Activated T-cell treated with anti-CD3 and anti-CD28 coated beads for 1 hour (primary cell): ENCODE measurements at places on chromosomes 2 and 18.
A peak's percentile ranks its signal among the peaks of the same experiment; 100 is the strongest.

- DNase-seq: no peak
Observed at GRCh38 chr18:78430131-78430758, 549.4 kb upstream of the SALL3 start.

GRCh38 chr2:220893411-220893810, 678.7 kb downstream of the EPHA4 start:
- no peak for DNase-seq

- DNase-seq: no peak
Observed at GRCh38 chr18:3067722-3068121, 54.8 kb upstream of the LPIN2 start.

DNA sequence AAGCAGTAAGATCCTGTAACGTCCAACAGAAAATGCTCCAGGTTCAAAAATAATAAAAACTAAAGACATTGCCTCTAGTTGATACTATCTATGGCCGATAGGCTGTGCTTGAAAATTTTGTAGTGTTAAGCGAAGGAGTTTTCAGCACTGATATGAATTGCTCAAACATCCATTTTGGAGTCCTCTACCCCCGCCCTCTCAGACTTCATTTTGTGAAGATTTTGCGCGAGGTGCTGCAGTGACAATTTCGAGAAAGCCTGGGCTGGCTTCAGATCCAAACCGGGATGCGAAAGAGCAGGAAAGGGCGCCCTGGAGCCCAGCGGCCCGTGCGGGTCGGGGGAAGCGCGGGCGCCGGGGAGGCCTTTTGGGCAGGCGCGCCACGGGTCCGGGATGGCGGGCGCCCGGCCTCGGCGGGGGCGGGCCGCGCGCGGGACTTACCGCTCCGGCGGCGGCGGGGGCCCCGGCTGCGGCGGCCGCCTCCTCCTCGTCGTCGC, 1.8 kb downstream of the SP3 start:
- DNase-seq: peak; percentile 38

- no peak for DNase-seq
Observed at GRCh38 chr2:61938511-61938910, 33.0 kb downstream of the COMMD1 start.

GRCh38 chr2:237964578-237965404, 2.0 kb upstream of the UBE2F start:
- DNase-seq: no peak

DNA sequence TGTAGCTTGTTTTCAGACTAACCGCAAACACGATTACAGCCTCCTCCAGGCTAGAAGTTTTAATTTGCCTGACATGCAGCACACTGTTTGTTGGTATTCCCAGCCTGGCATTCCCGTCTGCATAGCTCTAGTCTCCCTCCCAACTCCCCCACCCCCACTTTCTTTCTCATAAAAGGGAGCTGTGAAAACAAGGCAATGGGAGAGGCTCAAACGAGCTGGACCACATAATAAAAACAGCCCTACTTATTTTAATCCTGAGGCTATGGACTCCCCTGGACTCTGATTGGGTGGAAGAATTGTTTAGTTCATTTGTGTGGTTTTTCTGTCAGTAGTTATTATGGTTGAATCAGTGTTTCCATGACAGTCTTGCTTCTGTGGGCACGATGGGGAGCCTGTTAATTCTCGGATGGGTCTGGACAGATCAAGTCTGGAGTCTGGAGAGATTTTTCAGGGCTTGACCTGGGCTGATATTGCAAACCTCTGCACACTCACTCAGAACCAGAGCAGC, 1.2 kb downstream of the STON1 start:
- no peak for DNase-seq

- DNase-seq: no peak
Observed at GRCh38 chr18:48541026-48541746, 2.4 kb downstream of the CTIF start.

- DNase-seq: no peak
Observed at GRCh38 chr2:84874381-84875212, 6.3 kb downstream of the TRABD2A start.

DNA sequence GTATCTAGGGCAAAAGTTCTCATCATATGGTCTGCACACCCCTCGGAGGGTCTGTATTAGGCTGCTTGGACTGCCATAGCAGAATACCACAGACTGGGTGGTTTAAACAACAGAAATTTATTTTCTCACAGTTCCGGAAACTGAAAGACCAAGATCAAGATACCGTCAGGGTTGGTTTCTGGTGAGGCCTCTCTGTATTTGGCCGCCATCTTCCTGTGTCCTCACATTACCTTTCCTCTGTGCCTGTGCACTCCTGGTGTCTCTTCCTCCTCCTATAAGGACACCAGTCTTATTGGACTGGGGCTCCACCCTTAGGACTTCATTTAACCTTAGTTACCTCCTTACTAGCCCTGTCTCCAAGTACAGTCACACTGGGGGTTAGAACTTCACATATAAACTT, 132.5 kb downstream of the NCOA1 start:
- no peak for DNase-seq

GRCh38 chr2:60268661-60269060, 284.8 kb downstream of the BCL11A start:
- no peak for DNase-seq

DNA sequence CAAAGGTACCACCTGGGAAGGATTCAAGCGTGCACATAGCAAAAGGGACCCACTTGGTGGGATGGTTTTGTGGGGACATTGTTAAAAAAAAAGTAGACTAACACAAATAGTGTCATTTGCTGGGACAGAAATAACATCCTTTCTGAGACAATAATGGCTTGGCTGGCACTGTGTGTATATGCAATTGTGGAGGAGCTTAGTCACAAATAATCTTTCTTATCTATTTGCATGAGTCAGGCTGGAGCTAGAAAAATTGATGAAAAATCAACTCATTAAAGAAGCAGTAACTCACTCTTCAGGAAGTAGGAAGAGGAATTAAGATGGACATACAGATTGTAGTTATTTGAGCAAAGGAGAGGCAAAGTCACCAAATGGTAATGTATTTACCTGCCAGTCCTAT, 29.5 kb upstream of the ITGB6 start:
- no peak for DNase-seq

DNA sequence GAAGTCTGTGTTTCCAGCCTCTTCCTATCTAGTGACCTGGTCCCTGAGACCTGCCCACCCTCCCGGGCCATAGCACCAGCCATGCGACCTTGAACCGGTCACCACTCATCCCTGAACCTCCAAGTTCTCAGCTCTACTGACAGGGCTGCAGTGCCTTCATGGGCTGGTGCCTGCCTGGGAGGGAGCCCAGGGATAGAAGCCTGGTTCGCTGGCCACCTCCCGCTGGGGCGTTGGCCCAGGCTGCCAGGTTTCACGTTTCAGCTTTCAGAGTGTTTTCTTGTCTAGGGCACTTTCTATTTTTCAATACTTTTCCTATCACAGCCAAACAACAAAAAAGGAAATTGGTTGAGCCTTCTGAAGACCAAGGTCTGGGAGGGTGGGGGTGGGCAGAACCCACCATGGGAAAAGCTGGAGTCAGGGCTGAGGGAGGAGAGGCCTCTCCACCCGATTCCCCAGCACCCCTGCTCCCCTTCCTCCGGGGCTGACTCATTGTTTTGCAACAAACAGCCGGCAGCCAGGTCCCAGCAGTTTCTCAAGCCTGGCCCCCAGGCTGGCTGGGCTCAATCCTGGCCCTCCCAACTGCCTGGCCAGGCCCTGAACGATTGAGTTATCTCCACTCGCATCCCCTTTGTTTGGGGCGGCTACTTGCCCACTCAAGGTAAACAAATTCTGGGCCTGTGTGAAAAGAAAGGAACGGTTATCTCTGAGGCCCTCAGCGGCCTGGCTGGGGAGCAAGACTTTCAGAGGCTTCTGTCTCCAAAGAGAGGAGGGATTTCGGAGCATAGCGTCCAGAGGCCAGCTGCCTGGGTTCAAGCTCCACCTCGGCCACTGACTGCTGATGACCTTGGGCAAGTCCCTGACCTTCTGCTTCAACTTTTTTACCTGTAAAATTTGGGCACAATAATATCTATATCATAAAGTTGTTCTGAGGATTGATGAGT, 47.5 kb downstream of the ZFP36L2 start:
- no peak for DNase-seq

- DNase-seq: no peak
Observed at GRCh38 chr2:161425728-161426454, 9.8 kb downstream of the TBR1 start.

DNA sequence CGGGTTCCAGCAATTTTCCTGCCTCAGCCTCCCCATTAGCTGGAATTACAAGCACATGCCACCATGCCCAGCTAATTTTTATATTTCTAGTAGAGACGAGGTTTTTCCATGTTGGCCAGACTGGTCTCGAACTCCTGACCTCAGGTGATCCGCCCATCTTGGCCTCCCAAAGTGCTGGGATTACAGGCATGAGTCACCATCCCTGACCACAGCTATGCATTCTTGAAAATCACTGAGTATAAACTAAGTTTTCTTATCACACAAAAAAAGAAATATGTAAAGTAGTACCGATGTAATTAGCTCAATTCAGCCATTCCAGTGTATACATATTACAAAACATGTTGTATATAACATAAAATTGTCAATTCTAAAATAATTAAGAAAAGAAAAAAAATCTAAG, 232.7 kb downstream of the MBD2 start:
- DNase-seq: no peak

- no peak for DNase-seq
Observed at GRCh38 chr2:164453656-164454305, 167.5 kb downstream of the GRB14 start.

GRCh38 chr2:129252781-129253460, 726.5 kb upstream of the RAB6C start:
- no peak for DNase-seq

GRCh38 chr18:41113885-41114482, 841.0 kb upstream of the PIK3C3 start:
- no peak for DNase-seq

- DNase-seq: no peak
Observed at GRCh38 chr18:1658908-1659566, 754.4 kb downstream of the ADCYAP1 start.

DNA sequence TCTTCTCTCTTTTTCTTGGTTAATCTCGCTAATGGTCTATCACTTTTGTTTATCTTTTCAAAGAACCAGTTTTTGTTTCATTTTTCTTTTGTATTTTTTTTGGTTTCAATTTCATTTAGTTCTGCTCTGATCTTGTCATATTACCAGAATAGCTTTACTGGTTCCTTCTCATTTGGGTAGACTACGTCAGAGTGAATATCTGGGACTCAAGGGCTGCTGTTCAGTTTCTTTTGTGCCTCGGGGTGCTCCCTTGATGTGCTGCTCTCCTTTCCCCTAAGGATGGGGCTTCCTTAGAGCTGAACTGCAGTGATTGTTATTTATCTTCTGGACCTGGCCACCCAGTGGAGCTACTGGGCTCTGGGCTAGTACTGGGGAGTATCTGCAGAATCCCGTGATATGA, 29.4 kb upstream of the IL1RN start:
- DNase-seq: no peak
